Activated CD8-positive, alpha-beta T cell treated with anti-CD3 and anti-CD28 coated beads for 36 hours (primary cell): ENCODE measurements at places on chromosomes 16 and 17.

DNA sequence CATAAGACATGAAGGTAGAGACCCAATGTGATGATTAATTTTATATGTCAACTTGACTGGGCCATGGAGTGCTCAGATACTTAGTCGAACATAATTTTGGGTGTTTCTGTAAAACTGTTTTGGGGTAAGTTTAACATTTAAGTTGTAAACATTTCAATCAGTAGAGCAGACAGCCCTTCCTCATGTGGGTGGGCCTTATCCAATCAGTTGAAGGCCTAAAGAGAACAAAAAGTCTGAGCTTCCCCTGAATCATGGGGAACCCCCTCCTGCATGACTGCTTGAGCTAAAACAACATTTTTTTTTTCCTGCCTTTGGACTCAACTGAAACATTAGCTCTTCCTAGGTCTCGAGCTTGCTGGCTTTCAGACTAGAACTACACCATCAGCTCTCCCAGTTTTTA, 327.3 kb upstream of the SOX9 start:
- H3K27ac ChIP-seq: no peak overlapping the region
- DNase-seq: no peak
- no peak overlapping the region for H3K4me3 ChIP-seq
- no peaks in the 10 kb centered on the region for H3K36me3 ChIP-seq
- no peaks in the 10 kb centered on the region for H3K27me3 ChIP-seq

DNA sequence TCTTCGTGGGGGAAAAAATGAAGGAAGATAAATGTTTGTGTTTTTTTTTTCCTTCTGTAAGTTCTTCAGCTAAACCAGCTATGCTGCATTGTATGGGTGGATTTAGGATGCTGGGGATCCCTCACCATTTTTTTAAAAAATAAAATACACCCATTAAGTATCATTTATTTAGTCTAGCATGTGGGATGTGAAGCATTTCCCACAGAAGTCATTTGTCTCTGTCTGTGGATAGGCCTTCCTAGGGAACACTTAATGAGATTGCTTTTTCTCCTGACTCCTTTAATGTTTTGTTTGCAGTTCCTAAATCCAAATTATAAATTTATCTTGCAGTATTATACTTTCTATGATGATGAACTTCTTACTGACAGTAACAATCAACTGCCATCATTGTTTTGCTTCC, 146.7 kb downstream of the PPM1E start:
- H3K36me3 ChIP-seq: no peaks in the 10 kb centered on the region
- H3K4me3 ChIP-seq: no peak overlapping the region
- peaks cover 4% of the 10 kb centered on the region for H3K27me3 ChIP-seq
- H3K4me1 ChIP-seq: no peaks in the 10 kb centered on the region

DNA sequence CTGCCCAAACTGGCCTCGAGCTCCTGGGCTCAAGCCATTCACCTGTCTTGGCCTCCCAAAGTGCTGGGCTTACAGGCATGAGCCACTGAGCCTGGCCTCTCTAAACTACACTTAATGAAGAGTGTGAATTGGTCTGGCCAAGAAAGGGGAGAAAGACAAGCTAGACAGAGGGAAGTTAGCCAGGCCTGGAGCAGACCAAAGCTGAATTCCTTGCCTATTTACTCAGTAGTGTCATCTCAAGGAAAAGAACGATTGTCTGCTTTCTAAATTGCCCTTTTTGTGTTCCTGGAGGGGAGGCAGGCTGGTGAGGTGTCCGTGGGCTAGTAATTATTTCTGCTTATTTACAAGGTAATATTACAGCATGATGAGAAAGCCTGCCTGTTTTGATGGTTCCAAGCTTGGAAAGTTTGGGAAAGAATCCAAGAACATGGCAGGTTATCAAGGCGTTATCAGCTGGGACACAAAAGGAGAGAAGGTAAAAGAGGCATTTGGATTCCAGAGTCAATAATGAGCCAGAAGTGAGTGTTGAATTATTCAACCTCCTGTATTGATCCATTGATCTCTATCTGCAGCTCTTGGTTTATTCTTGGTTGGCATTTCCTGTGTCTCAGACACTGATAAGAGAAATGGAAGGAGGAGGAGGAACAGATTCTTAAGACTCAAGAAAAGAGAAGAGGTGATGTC, 6.3 kb upstream of the CBFB start:
- H3K36me3 ChIP-seq: no peaks in the 10 kb centered on the region
- no peak overlapping the region for H3K4me3 ChIP-seq
- peak; percentile 0 for DNase-seq
- H3K4me1 ChIP-seq: peaks cover 19% of the 10 kb centered on the region
- no peaks in the 10 kb centered on the region for H3K27me3 ChIP-seq

GRCh38 chr16:88195269-88195705, 187.5 kb upstream of the ZNF469 start:
- peaks cover 3% of the 10 kb centered on the region for H3K4me1 ChIP-seq
- H3K36me3 ChIP-seq: no peaks in the 10 kb centered on the region
- no peak overlapping the region for H3K27ac ChIP-seq
- H3K27me3 ChIP-seq: peaks cover 2% of the 10 kb centered on the region

DNA sequence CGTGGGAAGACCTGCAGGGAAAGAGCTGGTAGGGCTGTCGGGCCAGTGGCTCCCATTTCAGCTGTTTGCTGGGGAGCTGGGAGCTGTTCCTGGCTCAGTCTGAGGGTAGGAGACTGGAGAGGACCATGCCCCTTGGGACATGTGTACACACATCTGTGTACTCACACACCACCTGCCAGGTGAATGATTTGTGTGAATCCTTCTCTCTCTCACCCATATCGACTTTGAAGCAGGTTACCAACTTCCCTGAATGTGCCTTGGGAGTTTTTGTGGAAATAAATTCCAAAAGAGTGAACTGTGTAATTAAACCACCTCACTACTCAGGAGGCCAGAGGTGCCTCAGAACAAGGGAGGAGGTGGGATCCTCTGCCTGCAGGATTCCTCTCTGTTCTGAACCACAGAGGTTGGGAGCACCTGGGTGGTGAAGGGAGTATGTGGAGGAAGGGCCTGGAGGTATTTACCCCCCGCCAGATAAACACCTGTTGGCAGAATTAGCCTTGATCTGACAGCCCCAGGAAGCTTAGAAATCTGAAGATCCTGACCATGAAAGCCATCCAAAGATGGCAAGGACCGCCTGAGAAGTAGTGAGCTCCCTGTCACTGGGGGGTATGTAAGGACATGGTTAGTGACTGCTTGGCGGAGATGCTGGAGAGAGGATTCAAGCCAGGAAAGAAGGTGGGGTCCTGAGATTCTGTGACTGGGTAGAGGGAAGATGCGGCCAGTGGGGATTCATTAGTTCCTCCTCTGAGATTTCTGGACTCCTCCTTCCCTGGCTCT, 3.3 kb downstream of the ABCC3 start:
- DNase-seq: no peak
- no peaks in the 10 kb centered on the region for H3K4me1 ChIP-seq

GRCh38 chr17:64236827-64237403, 26.1 kb downstream of the TEX2 start:
- no peaks in the 10 kb centered on the region for H3K27me3 ChIP-seq
- DNase-seq: no peak
- H3K36me3 ChIP-seq: peaks cover 17% of the 10 kb centered on the region
- H3K27ac ChIP-seq: no peak overlapping the region
- H3K4me3 ChIP-seq: no peak overlapping the region
- H3K4me1 ChIP-seq: peaks cover 38% of the 10 kb centered on the region

DNA sequence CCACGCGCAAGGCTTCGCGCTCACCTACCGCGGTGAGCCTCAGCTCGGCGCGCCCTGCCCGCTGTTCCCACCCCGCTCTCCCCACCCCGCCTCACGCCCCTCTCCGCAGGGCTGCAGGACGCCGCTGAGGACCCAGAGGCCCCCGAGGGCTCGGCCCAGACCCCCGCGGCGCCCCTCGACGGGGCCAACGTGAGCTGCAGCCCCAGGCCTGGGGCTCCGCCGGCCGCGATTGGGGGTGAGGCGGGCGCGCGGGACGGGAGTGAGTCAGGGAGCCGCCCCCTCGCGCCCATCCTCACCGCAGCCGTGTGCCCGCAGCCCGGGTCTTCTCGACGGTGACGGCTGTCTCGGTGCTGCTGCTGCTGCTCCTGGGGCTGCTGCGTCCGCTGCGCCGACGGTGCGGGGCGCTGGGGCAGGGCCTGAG, 1.9 kb upstream of the PAQR4 start:
- no peak overlapping the region for H3K27ac ChIP-seq
- DNase-seq: no peak
- H3K27me3 ChIP-seq: peaks cover 27% of the 10 kb centered on the region
- peaks cover 32% of the 10 kb centered on the region for H3K4me1 ChIP-seq
- no peak overlapping the region for H3K4me3 ChIP-seq

GRCh38 chr17:28796062-28796461, 46.5 kb downstream of the FAM222B start:
- peaks cover 11% of the 10 kb centered on the region for H3K4me1 ChIP-seq

DNA sequence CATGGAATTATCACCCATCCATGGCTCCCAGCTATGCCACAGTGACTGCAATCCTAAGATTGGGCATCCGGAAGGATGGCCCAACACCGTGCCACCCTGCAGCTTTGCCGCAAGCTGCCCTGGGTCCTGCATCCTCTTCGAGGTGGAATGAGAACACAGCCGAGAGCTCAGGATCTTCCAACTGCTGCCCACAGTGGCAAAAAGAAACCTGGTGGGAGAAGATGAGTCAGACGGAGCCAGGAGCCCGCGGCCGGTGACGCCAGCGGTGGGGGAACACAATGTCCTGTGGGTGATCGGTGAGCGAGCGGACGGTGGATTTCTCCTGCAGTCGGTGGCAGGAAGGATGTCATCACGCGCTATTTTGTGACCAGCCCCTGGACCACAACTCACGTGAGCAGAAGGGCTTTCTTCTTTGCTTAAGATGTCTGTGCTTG, 20.1 kb downstream of the CD7 start:
- H3K36me3 ChIP-seq: peaks cover 5% of the 10 kb centered on the region
- DNase-seq: peak; percentile 95
- peaks cover 74% of the 10 kb centered on the region for H3K4me1 ChIP-seq
- no peaks in the 10 kb centered on the region for H3K27me3 ChIP-seq

GRCh38 chr17:80168371-80168770, 1.5 kb upstream of the CARD14 start:
- H3K4me3 ChIP-seq: no peak overlapping the region
- H3K27me3 ChIP-seq: no peaks in the 10 kb centered on the region
- no peak for DNase-seq
- no peaks in the 10 kb centered on the region for H3K4me1 ChIP-seq

DNA sequence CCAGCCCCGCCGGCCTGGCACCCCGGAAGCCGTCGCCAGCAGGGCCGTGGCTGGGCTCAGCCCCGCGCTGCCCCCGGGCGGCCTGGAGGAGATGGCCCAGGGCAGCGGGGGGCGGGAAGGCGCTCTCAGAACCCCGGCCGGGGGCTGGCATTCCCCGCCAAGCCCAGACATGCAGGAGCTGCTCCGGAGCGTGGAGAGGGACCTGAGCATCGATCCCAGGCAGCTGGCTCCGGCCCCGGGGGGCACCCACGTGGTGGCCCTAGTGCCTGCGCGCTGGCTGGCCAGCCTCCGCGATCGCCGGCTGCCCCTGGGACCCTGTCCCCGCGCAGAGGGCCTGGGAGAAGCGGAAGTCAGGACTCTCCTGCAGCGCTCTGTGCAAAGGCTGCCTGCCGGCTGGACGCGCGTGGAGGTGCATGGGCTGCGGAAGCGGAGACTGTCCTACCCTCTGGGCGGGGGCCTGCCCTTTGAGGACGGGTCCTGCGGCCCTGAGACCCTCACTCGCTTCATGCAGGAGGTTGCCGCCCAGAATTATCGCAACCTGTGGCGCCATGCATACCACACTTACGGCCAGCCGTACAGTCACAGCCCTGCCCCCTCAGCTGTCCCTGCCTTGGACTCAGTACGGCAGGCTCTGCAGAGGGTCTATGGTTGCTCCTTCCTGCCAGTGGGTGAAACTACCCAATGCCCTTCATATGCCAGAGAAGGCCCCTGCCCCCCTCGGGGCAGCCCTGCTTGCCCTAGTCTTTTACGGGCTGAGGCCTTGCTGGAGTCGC, 551 bp downstream of the WDR81 start:
- no peak for DNase-seq
- H3K4me1 ChIP-seq: peaks cover 36% of the 10 kb centered on the region
- peak overlapping the region; percentile 55 for H3K27ac ChIP-seq
- H3K27me3 ChIP-seq: no peaks in the 10 kb centered on the region
- peak overlapping the region; percentile 72 for H3K4me3 ChIP-seq
- H3K36me3 ChIP-seq: peaks cover 6% of the 10 kb centered on the region

GRCh38 chr17:2108170-2108569, 53.3 kb downstream of the HIC1 start:
- no peak overlapping the region for H3K27ac ChIP-seq
- DNase-seq: no peak
- H3K4me1 ChIP-seq: peaks cover 11% of the 10 kb centered on the region
- H3K4me3 ChIP-seq: no peak overlapping the region
- peaks cover 2% of the 10 kb centered on the region for H3K36me3 ChIP-seq
- no peaks in the 10 kb centered on the region for H3K27me3 ChIP-seq

DNA sequence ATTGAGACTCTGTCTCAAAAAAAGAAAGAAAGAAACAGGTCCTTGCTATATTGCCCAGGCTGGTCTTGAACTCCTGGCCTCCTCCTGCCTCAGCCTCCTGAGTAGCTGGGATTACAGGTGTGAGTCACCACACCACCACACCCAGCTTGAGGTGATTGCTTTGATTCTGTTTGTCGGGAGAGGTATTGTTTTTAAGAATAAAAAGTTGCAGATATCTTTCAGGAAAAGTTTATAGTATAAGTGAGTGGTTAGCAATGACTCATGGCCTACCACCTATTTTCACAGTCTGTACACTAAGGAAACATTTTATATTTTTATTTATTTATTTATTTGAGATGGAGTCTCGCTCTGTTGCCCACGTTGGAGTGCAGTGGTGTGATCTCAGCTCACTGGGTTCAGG, 45.0 kb downstream of the RHOT1 start:
- H3K36me3 ChIP-seq: peaks cover 4% of the 10 kb centered on the region
- H3K4me3 ChIP-seq: no peak overlapping the region

DNA sequence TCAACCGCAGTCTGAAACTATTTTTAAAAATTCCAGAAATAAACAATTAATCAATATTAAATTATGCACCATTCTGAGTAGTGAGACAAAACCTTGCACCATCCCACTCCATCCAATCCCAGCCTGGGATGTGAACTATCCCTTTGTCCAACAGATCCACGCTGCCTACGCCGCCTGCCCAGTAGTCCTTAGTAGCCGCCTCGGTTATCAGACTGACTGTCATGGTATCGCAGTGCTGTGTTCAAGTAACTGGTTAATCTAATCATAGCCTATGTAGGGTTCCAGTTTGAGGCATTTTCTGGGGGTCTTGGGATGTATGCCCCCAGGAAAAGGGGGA, 437.7 kb downstream of the HS3ST3B1 start:
- H3K36me3 ChIP-seq: no peaks in the 10 kb centered on the region
- DNase-seq: no peak
- H3K27ac ChIP-seq: no peak overlapping the region
- H3K27me3 ChIP-seq: no peaks in the 10 kb centered on the region

DNA sequence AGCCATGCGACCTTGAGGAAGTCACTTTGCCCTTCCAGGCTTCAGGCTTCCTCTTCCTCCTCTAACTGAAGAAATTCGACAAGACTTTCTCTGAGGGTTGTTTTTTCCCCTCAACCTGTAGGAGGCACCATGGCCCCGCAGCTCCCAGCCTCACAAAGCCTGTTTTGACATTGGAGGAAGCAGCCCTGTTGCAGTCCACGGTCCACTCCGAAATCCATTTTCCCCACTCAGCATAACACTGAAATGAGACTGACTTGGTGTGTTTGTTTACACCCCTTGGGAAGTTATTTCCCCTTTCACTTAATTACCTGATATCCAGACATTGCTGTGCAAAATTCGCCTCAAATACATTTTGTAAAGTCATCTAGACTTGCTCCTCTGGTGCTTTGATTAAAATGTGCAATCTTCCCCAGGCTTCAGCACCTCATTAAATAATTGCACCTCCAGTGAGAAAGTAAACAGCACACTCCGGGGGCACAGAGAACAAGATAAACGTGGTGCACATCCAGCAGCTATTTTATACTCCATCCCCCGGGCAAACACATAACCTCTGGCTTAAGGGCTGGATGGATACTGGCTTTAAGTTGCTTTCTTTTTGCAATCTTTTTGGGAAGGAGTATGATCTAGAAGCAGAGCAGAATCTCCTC, 41.4 kb upstream of the PIRT start:
- H3K4me3 ChIP-seq: no peak overlapping the region
- no peak overlapping the region for H3K27ac ChIP-seq
- no peaks in the 10 kb centered on the region for H3K4me1 ChIP-seq
- no peaks in the 10 kb centered on the region for H3K36me3 ChIP-seq
- H3K27me3 ChIP-seq: peaks cover 9% of the 10 kb centered on the region
